ENCODE measurements at places on chromosomes 16 and 17.

DNA sequence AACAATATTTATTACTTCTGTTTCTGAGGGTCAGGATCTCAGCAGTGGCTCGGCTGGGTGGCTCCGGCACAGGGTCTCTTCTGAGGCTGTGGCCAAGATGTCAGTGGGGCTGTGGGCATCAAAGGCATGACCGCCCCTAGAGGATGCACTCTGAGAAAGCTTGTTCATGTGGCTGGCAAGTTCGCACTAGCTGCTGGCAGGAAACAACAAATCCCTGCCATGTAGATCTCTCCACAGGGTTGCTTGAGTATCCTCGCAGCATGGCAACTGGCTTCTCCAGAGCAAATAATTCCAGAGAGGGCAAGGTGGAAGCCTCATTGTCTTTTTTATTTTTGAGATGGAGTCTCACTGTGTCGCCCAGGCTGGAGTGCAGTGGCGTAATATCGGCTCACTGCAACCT is 12.5 kb downstream of the KCTD13 start:
- DNase-seq: no peak

GRCh38 chr16:88702371-88703210 is 3.6 kb downstream of the RNF166 start:
- no peak for DNase-seq

- no peak for DNase-seq
These were observed 16.6 kb downstream of the NAA60 start for GRCh38 chr16:3460121-3460520.

- DNase-seq: peak; percentile 45
These were observed 141.0 kb upstream of the CIBAR2 start for GRCh38 chr16:85253084-85253941.

- peak; percentile 45 for DNase-seq
These were observed at the start of gene SLC9A5 for GRCh38 chr16:67248401-67249177. SLC9A5 (plus strand) TSS chr16:67248979; CDS start chr16:67249015, 36 bp downstream.

- DNase-seq: no peak
These were observed 11.3 kb upstream of the SKAP1 start for GRCh38 chr17:48441231-48441711.

Measured in ACHN (cell line).